ENCODE measurements at places on chromosomes 6 and 20.

- no peak for DNase-seq
Measured at GRCh38 chr20:47540443-47541354, 39.0 kb downstream of the NCOA3 start.

DNA sequence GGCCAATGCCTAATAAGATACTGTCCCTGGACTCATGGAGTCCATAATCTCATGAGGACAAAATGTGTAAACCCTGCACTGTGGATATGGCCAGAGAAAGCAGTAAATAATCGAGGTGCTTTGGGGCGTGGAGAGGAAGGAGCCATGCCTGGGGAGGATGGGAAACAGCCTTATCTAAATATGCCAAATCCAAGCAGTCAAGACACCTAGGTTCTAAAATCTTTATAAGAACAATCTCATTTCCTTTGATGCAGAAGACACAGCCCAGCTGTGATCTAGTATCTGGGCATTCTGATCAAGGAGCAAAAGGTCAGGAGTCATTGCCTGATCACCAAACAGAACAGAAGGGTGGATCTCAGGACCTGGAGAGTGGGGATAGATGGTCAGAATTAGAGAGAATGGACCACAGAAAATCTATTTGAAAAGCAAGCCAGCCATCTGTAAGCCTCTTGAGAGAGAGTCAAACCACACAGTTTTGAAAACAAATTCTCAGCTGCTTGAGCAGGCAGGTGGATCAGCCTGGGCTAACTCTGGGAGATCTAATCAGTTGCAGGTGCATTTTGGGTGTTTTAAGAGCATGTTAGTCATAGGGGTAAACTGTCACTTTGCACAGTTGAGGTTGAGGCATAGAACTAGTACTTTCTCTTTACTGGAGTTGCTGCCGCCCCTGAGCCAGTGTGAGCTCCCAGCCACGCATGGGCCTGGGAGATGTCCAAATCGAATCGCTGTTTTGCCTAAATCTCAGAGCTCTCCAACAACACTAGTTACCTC, 130.8 kb upstream of the TNFAIP3 start:
- no peak for DNase-seq

DNA sequence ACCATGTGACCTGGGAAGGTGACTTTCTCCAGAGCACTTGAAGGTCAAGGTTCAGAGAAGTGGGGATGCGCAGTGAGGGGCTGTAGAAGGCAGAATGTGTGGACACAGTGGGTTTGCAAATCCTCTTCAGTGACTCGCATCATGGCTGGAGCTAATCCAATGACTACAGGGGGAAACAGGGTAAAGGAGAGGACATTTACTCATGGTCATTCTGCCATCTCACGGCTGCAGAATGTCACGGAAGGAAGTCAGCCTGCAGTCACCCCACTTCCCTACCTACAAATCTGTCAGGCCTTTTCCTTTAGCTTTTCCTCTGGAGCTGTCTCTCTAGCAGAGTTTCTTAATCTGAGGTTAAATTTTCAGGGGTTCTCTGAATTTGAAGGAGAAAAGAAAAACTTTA, 337.6 kb downstream of the CDC5L start:
- DNase-seq: no peak

DNA sequence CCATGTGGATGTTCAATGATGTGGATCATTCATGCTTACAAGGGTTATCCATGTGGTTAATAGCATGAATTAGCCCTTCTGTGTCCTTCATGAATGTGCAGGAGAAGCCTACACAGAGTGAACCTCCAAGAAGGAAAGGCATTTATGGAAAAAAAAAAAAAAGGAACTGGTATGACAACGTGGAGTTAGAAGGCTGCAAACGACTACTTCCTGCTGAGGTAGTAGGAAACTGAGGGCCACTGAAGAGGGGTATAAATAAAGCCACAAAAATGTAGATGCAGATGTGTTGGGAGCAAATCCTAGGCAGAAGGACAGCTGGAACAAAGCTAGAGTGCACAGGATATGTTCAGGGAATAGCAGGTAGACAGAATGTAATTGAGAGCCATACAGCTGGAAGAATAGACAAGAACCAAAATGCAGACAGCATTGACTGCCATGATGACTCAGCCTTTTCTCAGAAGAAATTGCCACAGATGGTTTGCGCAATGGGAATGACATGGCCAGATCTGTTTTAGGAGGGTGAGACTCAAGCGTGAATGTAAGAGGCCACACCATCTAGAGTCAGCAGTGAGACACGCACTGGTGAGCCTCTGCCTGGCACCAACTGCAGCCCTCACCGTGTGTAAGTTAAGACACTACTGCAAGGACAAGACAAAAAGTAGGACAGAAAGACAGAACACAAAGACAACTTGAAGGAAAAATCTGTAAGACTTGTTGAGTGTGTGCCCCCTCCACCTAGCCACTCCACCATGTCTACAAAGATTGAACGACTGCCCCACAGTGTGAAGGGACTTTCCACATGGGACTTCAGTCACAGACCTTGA, 79.8 kb downstream of the KIF13A start:
- peak; percentile 95 for DNase-seq

- no peak for DNase-seq
Measured at GRCh38 chr6:15913573-15913972, 215.3 kb upstream of the MYLIP start.

- no peak for DNase-seq
Measured at GRCh38 chr20:17679941-17680835, 1.9 kb downstream of the RRBP1 start.

DNA sequence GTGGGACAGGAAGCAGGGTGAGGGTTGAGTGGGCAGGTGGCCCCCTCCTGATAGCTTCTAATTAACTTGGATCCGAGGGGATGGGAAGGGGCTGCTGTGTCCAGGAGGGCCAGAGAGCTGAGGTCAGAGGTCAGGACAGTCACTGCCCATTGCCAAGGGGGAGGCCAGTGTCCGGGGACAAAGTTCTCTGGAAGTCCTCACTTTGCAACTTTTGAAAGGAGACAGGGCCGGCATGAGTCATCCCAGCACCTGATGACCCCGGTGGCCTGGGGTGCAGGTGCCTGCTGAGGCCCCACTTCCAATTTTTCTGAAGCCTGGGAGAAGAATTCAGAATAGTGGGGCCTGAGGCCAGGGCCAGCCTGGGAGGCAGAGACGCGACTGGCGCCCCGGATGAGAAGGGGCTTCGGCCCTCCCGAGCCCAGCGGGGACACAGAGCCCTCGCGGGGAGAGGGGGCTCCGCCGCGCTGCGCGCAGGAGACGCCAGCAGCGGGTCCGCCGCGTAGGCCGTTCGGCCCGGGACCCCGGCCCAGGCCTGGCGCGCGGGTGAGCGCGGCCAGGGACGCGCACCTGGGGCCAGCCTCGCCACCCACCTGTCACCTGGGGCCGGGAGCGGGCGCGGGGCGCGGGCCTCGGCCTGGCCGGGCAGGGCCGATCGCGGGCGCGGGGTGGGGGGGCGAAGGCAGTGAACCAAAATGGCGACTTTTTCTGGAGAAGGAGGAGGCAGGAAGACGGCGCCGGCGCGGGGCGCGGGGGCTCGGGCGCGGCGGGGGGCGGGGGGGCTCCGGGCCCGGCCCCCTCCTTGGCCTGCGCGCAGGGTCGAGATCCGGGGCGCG, 586 bp downstream of the ZNF512B start:
- DNase-seq: no peak

- DNase-seq: no peak
Measured at GRCh38 chr6:118580585-118581419, 32.7 kb downstream of the PLN start.

DNA sequence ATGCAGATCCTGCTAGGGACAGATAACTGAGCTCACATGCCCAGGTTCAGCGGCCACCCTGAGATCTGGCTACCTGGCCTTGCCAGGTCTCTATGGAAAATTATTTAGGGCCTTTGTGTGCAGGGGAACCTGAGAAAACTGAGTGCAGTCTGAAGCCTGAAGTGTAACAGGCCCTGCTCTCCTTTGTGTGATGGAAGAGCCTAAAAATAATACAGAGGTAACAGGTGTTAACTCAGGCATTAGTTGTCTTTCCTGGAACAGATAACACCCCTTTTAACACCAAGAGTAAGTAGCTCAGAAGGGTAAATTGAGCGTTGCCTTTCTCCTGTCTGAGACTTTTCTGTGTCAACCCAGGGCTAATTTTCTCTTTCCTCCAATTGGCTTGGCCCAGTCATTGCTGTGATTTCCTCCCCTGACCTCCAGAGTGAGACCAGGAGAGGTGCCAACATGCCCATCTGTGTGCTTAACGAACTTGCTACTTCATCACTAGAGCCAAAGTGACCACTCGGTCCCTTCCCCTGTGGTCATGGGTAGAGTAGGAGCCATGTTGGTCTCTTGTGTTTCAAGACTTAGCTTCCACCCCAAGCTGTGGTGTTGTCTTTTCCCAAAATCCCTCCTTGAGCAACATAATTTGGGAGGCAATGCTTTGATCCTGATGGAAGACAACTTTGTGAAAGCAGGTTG, 304.4 kb upstream of the JAG1 start:
- no peak for DNase-seq

DNA sequence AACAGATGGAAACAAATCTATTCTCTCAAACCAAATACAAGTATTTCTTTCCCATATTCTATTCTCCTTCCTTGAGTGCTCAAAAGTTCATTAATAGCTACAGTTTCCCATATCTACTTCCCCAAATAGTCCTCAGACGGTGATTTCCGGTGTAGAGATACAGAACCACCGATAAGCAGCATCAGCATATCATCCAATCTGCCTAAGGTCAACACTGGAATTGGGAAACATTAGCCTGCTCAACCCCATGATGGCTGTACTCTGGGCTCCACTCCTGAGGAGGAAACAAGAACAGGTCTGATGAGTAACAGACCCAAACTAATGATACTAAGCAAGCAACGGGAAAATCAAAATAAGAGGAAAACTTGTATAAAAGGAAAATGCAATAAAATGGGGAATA, 115.6 kb downstream of the EPB41L2 start:
- DNase-seq: no peak

DNA sequence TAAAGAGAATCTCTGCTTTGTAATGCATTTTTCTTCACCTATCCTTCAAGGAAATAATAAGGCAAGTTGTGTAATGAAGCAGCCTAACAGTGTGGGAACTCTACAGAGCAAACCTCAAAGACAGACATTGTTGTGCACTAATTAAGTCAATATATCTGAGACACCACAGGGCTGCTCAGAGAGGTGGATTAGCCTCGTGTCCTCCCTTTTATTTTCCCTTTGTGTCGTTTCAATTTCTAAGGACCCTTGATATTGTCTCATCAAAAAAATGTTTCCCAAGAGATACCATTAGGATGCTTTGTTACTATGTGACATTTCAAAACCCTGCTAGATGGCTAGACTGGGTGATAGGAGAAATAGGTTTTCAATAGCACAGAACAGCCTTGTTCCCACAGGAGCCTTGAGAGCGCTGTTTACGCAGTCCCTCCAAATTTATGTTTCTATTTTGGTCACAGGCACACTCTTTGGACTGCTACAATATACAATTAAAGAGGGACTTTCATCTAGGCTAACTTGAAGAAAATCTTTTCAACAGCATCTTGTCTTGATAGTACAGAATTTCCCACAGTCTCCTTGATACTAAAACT, 23.1 kb downstream of the UBE3D start:
- DNase-seq: no peak

DNA sequence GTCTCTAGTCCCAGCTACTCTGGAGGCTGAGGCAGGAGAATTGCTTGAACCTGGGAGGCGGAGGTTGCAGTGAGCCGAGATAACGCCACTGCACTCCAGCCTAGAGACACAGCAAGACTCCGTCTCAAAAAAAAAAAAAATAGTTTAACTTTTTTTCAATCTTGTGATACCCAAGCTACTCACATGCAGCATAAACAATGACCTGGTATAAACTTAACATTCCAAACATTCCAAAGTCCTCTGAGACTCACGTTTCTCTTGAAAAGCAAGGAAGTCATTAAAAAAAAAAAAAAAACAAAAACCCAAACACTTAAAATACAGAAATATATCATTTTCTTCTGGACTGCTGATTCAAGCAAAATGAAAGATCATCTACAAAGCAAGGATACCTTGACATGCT, 14.3 kb downstream of the CRNKL1 start:
- peak; percentile 55 for DNase-seq

DNA sequence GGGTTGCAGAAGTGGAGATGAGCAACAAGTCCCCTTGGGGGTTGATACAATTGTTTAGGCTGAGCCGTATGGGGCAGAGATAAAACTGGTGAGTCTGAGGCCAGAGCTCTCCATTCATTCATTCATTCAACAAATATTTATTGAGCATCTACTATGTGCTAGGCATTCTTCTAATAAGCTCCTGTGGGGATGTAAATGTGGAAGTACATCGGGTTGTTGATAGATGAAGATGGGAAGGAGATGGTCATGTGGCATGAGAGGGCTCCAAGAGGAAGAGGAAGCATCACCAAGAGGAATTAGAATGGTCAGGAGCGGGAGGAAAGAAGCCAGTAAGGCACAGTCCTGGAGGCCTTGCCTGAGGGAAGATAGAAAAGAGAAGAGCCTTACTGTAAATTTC, 98.7 kb upstream of the MLN start:
- no peak for DNase-seq

- DNase-seq: no peak
Measured at GRCh38 chr6:81939766-81940165, 187.3 kb upstream of the TENT5A start.

Measured in BJ (cell line).